ENCODE measurements at places on chromosomes 1 and 21.

DNA sequence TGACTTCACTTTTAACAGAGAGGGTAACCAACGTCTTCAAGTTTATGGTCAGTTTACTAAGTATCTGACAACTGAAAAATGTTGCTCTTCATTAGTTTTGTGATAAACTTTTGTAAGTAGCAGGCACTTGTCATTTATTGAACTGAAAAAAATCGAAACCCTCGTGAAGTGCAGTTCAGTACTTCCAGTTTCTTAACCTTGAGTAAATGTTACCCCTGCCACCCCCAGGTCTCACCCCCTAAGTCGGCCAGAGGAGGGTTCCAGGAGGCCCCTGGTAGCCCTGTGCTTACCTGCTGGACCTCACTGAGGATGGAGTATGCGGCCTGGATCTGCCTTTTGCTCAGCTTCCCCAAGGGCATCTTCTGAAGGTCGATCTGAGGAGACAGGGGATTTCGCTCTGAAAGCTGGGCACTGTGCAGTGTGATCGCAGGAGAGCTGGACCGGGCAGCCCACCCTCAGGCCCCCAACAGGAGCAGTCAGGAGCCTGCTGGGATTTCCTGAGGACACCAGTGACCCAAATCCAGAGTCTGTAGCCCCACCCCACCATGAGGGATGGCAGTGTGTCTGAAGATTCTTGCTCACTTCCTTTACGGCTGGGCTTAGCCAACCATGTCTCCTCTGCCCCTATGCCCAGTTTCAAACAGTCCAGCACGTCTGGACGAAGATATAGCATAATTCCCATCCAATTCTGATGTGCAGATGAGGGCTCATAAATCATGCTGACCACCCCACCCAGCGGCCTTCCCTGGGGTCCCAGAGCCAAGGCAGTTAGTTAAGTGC is 37.6 kb downstream of the PARP1 start:
- no peak for DNase-seq

DNA sequence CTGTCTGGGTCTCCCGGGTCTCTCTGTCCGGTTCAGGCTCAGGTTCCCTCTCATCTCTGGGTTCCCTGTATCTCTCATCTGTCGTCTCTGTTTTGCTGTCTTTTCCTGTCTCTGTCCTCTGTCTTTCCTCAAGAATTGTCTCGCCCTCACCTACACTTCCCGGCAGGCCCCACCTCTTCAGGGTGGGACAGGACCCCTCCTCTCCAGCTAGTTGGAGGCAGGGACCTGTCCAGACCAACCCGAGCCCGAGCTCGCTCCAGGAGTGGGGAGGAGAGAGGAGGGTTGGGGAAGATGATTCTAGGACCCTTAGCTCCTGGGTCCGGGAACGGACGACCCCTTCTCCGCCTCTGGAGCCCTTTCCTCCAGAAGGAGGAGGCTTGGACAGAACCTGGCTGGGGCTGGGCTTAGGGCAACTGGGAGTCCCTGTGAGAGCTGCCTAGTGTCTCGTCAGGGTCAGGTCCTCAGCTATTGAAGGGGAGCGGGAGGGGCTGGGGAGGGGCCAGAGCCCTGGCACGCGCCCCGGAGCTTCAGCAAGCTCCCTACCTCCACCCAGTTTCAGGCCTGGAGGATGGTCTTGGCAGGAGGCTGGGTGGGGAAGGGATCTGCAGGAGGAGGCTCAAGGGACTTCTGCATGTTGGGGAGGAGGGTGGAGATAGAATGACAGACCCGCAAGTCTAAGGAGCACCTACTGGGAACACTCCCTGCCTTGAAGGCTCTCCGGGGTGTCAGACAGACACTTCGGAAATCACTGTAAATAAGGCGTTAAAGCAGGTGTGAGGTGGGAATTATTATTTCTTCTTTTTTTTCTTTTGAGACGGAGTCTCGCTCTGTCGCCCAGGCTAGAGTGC is 26.3 kb upstream of the EPB41 start:
- DNase-seq = no peak

DNA sequence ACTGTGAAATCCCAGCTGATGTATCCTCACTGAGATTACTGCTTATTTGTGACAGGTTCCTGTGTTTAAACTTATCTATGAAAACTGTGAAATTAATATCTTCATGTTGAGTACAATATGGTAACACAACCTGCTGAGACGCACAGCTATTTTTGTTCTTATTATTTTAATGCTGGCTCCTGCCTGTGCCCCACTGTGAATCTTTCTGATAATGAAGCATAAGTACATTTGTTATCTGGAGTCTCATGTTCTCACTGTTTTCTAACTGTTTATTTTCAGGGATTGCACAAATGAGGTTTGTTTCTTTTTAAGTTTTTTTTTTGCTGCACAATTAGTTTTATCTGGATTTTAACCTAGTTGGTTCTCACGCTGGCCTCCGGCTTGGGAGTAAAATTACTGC is 39.9 kb upstream of the IFNAR2 start:
- no peak for DNase-seq

GRCh38 chr1:201456499-201457309 is 12.3 kb downstream of the PHLDA3 start:
- no peak for DNase-seq

DNA sequence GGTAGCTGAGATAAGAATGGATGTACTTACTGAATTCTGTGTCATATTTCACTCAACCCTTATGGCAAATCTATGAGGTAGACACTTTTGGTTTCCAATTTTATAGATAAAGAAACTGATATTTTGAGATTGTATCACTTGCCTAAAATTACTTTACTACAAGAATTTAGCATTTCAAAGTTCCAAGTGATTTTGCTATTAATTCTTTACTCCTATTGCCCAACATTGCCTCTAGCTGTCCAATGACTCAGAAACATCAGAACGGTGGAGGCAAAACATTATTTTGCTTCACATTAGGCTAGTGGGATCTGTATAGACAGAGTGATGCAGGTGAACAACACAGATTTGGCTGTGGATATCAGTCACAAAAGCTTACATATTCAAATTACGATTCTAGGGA is 747.2 kb upstream of the NEGR1 start:
- DNase-seq = no peak

DNA sequence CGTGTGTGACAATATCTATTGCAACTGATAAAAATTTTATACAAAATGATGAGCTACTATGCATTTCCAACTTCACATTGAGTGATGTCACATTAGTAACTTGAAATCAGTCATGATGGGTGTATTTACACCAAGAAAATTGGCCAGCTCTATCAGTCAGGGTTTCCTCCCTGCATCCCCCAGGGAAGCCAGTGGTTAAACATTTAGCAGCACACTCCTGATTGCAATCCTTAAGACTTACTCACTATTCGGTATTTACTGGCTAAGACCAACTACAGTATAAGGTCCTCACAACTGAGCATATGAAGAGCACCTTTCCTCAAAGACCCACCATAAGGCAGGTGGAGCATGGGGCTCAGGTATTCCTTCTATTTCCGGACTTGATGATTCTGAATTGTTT is 41.3 kb upstream of the PTGFRN start:
- no peak for DNase-seq

DNA sequence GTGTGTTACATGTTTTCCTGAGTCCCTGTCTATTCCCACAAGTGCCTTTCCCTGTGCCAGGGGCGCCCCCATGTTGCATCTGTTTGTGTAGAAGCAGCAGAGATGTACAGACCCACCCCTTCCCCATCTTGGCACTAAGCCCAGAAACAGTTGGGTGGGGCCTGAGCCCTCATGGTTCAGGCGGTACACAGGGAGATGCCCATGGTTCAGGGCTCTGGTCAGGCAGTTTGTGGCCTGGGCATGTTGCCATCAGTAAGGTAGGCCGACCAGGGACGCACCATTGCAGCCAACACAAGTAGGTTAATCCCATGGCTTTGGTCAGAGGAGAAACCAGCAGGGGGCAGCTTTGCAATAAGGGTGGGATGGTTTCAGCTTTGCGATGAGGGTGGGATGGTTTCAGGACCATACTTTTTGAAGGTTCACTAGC is 914 bp upstream of the ADGRB2 start:
- no peak for DNase-seq

DNA sequence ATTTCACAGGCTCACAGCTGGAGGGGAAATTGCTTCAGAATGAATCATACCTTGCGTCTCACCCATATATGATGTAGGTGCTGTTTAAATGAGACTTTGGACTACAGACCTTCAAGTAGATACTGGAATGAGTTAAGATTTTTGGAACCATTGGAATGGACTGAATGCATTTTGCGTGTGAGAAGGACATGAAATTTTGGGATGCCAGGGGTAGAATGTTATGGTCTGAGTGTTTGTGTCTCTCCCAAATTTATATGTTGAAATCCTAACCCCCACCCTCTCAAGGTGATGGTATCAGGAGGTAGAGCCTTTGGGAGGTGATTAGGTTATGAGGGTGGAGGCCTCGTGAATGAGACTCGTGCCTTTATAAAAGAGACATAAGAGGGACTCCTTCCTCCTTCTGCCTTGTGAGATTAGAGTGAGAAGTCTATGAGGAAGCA is 41.4 kb downstream of the KCNK1 start:
- no peak for DNase-seq

DNA sequence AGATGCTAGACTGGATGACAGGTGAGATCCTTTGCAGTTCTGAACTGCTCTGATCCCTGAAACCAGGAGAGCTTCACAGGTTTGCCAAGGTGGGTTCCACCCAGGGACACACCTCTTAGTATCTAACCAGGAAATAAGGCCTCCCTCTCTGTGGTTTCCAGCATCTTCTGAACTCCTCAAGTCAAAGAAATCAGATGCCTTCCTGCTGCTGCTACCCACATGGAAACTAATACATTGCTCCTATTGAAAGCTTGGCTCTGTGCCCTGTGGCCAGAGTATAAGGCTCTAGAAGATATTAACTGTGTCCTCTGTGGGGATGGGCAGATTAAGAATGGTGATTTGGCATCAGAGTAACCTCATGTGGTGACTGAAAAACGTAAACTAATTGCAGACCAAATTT is 75.0 kb upstream of the MRPS6 start:
- no peak for DNase-seq

DNA sequence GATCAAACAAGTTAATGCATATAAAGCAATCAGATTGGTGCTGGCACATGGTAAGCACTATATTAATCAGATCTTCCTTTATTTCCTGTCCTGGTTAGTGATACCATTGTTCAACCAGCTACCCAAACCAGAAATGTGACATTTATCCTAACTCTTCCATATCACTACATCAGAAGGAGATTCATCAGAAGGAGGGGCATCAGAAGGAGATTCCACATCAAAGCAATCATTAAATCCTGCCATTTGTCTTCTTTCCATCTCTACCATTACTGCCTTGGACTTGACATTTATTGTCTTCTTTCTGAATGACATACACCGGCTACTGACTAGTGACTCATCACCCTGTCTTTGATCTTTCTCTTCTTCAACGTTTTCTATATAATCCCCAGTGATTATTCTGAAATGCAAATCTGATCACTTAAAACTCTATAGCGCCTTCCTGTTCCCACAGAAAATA is 75.0 kb downstream of the DNM3 start:
- no peak for DNase-seq

DNA sequence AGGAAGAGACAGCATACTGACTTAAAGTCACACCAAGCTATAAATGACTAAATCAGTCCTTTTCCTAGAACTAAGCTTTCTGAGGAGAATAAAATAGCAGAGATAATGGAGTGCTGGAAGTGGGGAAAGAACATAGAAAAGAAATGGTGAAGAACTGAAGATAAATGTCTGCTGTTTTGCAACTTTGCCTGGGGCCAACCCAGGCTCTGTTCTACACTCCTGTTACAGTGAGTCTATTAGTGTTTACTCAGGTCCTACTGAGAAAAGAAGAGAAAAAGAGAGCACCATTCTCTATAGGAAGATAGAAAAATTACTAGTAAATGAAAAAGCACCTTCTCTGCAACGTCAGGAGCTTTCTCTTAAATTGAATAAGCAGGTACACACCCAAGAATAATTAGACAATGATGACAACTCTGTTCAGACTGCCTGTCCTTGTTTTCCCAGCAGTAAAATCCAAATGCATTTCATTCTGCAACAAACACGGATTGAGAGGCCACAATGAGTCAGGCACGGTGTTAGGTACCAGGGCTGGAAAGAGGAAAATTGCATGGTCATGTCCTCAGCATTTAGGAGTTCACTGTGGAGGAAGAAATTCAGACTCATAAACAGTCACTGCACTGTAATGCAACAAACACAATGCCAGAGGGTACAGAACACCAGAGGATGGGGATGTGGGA is 139.4 kb upstream of the CAMK1G start:
- no peak for DNase-seq

DNA sequence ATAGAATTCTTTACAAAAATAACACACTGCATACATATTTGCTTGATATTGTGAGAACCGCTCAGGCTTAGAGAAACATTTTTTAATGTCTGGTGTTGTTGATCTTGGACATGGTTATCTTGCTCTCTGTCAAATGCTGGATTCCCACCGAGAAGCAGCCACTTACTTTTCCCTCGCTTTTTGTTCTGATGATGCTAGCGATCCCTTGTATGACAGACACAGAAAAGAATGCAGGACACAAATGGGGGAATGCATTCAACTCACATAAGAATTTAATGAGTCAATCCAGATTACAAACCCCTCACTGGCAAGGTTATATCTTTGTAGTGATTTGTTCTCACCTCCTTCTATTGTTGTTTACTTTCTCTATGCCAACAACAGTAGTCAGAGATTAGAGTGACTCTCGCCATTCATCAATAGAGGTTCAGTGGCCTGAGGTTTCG is 76.8 kb upstream of the AKT3 start:
- DNase-seq = no peak

- no peak for DNase-seq
Measured at GRCh38 chr1:41875487-41875886, 43.2 kb downstream of the HIVEP3 start.

GRCh38 chr1:1869469-1869868 is 21.4 kb downstream of the GNB1 start:
- DNase-seq = no peak

Data from activated naive CD4-positive, alpha-beta T cell treated with Interleukin-2 at 50 U/mL for 16 hours (primary cell).